Cerebellum (tissue), 4 donors: ENCODE measurements at places on chromosomes 1 and 21. TPM values are rescaled to one million over a fixed set of nuclear protein-coding genes. Genes with fewer than 3 reads are reported as not detected.

- no peak for DNase-seq
These were observed 12.7 kb downstream of the C1QB start for GRCh38 chr1:22665752-22666151.

DNA sequence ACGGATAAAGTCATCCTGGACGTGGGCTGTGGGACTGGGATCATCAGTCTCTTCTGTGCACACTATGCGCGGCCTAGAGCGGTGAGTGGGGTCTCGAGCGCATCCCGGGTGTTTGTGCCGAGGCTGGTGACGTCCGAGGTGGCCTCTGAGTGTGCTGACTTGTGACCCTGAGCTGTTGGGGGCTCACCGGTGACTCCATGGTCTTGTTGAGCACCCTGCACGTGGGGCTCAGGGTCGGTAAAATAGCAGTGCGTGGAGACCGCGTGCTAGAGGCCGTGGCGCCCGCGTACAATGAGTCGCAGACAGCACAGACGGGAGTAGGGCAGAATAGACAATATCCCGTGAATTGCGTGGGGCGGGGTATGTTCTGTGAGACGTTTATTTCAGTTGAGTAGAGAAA lies 13.1 kb downstream of the PRMT2 start:
- DNase-seq, result no peak

Gene NBPF4
- not detected for total RNA-seq

GRCh38 chr21:38903690-38904139 lies 98.0 kb downstream of the ETS2 start:
- no peak for DNase-seq

DNA sequence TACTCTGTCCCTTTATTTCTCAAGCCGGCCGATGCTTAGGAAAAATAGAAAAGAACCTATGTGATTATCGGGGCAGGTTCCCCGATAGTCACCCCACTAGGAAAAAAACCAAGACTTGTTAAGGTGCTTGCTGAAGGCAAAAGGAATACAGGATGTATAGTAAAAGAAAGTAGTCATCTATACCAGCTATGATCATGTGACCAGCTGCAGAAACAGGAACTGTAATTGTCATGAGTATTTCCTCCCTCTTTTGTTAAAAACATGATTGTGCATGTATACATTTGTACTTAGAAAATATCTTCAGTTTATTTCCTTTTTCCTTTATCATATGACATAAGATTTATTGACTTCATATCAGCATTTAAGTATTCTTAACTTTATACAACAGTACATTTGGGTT lies 30.5 kb downstream of the PIGK start:
- no peak for DNase-seq

GRCh38 chr1:6419804-6420453 lies at the start of gene HES2:
Gene HES2, minus strand, starts transcription at chr1:6419919. Its CDS starts 99 bp downstream, at chr1:6419820.
- DNase-seq, result no peak

DNA sequence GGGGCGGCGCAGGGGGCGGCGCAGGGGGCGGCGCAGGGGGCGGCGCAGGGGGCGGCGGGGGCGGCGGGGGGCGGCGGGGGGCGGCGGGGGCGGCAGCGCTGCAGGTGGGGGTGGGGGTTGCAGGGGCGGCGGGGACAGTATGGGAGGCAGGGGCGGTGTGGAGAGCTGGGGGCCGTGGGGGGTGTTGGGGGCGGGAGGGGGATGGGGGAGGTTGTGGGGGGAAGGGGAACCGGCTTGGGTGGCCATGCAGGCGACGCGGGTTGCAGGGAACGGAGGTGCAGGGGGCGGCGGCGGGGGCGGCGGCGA lies 13.0 kb upstream of the SLC19A1 start:
- no peak for DNase-seq

Gene GUCA2B
- not detected for total RNA-seq

Gene SPRR1A
- not detected for total RNA-seq

- DNase-seq, result peak; percentile 67
These were observed 48.4 kb downstream of the COLGALT2 start for GRCh38 chr1:183989078-183989577.

DNA sequence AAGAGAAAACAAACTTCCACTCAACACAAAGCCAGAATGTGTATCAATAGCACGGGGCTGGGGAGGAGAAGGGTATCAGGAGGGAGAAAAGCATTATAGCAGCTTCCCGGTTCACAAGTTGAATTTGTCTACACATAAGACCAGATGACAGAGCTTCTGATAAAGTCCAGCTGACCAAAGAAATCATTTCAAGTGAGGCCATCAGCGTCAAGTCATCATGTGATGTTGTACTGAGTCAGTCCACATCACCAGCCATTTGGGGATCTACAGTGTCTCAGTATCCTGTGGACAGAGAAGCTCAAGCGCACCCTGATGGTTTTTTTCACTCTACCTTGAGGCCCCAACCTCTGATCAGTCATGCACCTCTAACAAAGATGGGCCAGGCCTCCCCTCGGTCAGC lies 33.0 kb downstream of the SETD4 start:
- DNase-seq, result no peak

Gene OR2L3
- total RNA-seq, result 1.9 TPM

Gene KRTAP13-2
- total RNA-seq, result not detected

- DNase-seq, result peak; percentile 51
These were observed 52.5 kb upstream of the CNIH3 start for GRCh38 chr1:224563666-224564065.

Gene SGIP1
- 100 TPM for total RNA-seq

DNA sequence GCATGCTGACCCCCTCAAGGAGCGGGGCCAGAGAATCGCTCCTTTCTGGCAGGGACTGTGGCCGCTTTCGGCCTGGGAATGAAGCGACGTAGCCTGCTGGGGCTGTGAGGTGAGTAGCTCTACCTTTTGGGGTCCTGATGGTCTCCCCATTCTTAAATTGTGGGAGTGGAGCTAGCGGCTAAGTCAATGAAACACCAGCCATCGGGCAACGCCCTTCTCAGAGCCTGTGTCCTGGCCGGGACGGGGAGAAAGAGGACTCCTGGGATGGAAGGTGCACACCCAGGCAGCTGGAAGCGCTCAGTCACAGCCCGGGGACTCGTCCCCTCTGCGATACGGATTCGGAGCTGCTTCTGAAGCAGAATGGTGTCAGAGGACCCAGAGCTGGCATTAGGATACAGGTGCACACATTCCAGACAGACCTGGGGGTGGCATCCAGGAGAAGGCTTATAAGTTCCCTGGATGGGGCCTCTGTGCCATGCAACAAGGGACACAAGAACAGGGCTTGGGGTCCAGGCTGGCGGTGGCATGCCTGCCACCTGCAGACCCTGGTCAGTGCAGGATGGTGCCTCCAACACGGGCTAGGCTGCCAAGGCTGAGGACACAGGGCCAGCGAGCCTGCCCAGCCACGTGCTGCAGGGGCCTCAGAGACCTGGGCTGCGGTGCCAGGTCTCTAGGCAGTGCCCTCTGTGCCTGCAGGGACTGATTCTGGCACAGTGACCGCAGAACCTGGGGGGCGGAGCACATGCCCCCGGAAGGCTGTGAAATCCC lies 945 bp upstream of the WNT9A start:
- DNase-seq, result no peak

- no peak for DNase-seq
These were observed 29.8 kb downstream of the UCK2 start for GRCh38 chr1:165857046-165857801.

Gene CHI3L1
- 0.18 TPM for total RNA-seq

Gene HORMAD1
- total RNA-seq, result not detected

- DNase-seq, result no peak
These were observed 116.9 kb downstream of the PTPRC start for GRCh38 chr1:198755715-198756114.

GRCh38 chr1:230863449-230863848 lies 4.9 kb downstream of the C1orf198 start:
- no peak for DNase-seq

Gene NLRP3
- total RNA-seq, result 0.73 TPM

- peak; percentile 95 for DNase-seq
These were observed 53.5 kb upstream of the CNTN2 start for GRCh38 chr1:204989266-204990058.

Gene PDE4B
- 122 TPM for total RNA-seq

DNA sequence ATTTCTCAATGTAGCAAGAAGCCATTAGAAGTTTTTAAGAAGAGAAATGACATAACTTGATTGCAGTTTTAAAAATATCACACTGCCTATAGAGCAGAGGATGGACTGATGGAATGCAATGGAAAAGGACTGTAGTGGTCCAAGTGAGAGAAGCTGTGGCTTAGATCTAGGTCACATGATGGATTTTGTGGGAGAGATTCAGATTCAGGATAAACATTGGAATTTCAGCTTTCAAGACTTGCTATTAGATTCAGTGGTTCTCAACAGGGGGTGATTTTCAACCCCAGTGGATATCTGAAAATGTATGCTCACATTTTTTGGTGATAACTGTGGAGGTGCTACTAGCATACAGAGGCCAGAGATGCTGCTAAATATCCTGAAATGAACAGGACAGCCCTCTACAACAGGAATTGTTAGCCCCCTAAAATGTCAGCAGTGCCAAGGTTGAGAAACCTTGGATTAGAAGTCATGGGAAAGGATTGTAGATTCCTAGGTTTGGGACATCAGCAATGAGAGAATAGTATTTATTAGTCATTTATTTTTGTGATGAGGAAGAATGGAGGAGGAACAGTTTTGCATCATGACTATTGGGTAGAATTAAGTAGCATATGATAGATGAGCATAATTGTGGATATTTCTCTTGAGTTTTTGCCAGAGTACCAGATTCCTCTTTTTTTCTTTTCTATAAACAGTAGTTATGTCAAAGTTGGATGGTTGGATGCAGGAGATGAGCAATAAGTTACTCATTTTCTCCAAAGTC lies 30.1 kb upstream of the KCNK2 start:
- no peak for DNase-seq

Gene LRIG2
- 40.6 TPM for total RNA-seq

- no peak for DNase-seq
These were observed 56.5 kb downstream of the CDC7 start for GRCh38 chr1:91557039-91557690.

- DNase-seq, result no peak
These were observed 2.7 kb downstream of the HIVEP3 start for GRCh38 chr1:41915786-41916571.

DNA sequence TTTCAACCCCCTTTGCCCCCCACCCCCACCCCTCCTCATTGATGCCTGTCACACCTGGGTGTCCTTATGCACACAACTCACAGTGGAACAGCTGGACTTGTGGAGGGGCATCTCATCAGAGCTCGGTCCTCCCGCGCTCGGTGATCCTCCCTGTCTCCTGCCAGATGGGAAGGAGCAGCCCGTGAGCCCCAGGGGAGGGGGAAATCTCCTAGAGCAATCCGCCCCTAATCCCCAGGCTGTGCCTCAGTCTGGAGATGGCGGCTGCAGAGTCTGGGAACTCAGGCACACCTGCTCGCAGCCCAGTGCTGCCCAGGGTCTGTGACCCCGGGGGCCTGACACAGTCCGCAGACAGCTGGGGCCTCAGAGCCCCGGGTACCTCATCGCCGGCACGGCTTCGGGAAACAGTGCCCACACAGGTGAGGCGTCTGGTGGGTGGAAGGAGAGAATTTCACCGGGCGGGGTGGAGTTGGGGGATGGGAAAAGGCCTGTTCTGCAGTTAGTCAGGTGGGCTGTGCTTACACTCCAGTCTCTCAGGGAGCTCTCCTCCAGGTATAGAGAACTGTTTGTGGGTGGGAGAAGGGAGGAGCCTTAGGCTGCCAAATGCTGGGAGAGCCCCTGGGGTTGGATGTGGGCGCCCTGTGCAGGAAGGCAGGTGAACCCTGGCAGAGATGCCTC lies 29.3 kb downstream of the TMCC2 start:
- no peak for DNase-seq

GRCh38 chr1:204361341-204361771 lies 1.6 kb upstream of the PLEKHA6 start:
- peak; percentile 65 for DNase-seq

- DNase-seq, result no peak
These were observed 42.0 kb downstream of the RAB3B start for GRCh38 chr1:51948491-51948915.

DNA sequence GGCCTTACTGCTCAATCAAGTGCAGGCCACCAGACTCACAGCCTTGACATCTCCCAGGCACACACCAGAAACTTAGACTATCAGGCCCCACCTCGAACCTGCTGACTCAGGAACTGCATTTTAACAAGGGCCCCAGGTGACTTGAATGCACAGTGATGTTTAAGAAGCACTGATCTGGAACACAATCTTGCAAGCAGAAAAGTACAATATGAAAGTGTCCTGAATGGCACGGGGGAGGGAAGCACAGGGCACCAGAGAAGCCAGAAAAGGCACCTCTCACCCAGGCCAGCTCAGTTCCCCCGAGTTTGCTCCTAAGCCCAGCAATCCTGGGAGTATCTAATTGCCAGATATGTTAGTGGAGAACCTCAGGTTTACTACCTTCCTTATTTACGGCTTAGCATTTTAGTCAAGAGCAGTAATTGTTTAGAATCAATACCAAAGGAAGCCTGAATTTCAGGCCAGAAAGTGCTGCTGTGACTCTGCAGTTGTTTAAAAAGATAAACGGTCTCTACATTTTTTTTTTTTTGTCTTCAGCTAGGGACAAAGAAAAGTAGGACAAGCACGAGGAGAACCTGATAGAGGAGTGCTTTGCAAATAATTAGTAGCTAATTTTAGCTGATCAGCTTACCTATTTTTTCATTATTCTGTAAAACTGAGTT lies 50.9 kb upstream of the CDC42BPA start:
- DNase-seq, result no peak

DNA sequence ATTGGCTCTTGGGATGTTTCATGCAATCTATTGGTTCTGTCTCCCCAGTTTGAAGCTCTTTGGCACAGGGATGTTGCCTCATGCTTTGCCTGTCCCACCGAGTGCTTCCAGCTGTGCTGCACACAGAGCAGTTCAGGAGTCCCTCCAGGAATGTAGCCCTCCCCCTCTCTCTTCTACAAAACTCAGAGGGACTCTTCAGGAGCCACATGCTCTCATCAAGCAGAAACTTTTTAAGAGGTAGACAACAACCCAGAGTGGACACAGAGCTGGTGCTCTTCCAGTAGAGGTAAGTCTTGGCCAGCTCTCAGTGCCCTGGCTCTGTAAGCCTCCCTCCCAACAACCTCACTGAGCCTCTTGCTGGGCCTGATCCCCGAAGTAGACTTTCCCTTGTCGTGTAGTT lies 11.6 kb upstream of the ZNF697 start:
- no peak for DNase-seq

DNA sequence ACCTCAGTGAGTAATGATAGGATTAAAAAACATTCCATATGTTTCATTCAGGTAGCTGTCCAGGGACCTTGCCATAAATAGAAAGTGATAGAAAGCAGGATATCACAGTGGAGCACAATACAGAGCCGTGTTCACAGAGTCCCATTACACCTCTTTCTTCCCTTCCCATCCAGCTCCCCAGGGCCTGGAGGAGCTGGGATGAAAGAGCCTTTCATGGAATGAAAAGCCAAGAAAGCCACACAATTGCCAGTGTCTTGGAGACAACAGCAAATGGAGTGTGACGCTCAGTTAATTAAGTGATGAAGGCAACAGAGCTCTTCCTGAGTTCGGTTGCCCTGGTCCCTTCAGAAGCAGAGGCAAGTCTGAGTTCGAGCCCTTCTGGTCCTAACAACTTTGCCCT lies 387.3 kb upstream of the PLXNA2 start:
- DNase-seq, result no peak

- DNase-seq, result no peak
These were observed 10.7 kb downstream of the KCNA10 start for GRCh38 chr1:110508028-110508940.

Gene TGFBR3
- total RNA-seq, result 14.3 TPM

- DNase-seq, result no peak
These were observed 19.8 kb upstream of the ASB17 start for GRCh38 chr1:75952016-75952415.

Gene PFKL
- total RNA-seq, result 77.6 TPM
